Stimulated activated CD8-positive, alpha-beta memory T cell treated with anti-CD3 and anti-CD28 coated beads, Interleukin-15, amount 100 ng/mL, for 1 hour (primary cell): ENCODE measurements at places on chromosomes 3 and 15.

GRCh38 chr15:48603922-48604321 lies 41.6 kb downstream of the FBN1 start:
- DNase-seq = no peak

DNA sequence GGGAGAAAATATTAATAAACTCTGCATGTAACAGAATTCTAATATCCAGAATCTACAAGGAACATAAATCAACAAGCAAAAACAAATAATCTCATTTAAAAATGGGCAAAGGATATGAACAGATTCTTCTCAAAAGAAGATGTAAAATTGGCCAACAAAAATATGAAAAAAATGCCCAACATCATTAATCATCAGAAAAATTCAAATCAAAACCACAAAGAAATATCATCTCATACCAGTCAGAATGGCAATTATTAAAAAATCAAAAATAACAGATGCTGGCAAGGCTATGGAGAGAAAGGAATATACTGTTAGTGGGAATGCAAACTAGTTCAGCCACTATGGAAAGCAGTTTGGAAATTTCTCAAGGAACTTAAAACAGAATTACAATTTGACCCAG lies 150.7 kb upstream of the TRIM42 start:
- no peak for DNase-seq

GRCh38 chr15:86556396-86557017 lies 476.8 kb downstream of the AGBL1 start:
- DNase-seq = no peak

DNA sequence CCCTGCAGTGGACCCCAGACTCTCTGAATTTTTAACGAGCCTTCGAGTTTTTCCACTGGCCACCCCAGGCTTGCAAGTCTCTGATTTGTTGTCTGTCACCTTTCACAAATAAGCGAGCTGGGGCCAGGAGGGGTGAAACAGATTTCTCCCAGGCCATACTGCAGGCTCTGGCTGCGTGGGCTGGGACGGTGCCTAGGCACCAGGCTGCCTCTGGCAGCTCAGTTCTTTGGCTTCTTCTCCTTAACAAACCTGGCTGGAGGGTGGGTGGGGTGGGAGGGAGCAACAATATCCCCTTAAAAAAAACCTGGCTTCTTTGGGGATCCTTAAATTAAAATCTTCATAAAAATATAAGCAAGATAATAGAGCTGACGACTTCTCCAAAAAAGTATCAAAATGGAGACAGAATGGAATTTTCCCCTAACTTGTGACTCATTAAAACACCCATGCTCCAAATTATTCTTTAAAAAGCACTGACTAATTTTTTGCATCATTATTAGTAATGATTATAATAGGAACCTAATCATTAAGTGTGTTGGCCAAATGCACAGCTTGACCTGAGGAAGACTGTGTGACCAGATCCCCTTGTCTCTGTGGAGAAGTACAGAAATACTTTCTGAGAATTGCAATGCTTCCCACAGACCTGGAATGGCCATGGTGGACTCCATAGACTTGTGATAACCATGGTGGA lies 84.1 kb downstream of the SNRK start:
- DNase-seq = no peak

GRCh38 chr3:134093956-134094355 lies 64.2 kb upstream of the SLCO2A1 start:
- no peak for DNase-seq

DNA sequence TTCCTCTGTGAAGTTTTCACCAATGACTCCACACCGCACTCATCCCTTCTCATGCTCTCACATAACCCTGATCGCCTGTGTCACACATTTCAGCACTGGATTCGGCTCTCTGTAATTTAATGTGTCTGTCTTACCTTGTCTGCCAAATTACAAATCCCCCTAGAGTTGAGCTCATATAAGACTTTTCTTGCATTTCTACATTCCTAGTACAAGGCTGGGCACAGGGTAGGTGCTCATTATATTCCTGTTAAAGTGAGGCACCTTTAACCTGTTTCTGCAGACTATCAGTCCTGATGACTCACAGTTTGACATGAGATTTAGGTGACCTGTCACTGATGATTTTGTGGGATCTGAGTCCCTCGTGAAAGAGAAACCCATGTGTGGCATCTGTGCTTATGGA lies 22.6 kb downstream of the TGM5 start:
- no peak for DNase-seq

- DNase-seq = no peak
These were observed 8.7 kb downstream of the NPTN start for GRCh38 chr15:73624530-73624929.

GRCh38 chr3:106711650-106712049 lies 665.6 kb upstream of the CCDC54 start:
- DNase-seq = no peak

DNA sequence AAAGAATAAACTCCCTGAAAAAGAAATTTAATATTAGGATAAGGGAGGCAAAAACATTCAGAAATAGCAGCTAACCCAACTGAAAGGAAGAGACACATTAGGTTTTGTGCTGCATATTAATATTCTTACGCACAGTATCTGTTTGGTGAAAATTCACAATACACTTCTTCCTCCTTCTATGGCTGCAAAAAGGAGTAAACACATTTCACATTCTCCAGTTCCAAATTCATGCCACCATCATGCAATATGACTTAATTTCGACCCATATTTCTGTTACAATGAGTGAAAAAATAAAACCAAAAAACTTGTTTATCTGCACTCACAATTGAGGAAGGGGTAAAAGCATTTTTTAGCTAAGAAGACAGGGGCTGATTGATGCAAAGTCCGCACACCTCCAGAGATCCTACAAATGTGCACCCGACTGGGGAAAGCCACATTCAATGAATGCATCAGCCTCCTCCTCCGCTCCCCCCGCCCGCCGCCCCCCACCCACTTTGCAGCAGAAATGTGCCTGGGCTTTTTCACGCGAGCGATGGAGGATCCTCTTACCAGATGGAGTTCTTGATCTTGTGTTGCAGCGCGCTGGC lies 1.0 kb downstream of the RFX7 start:
- no peak for DNase-seq

GRCh38 chr15:96331945-96332636 lies 1.6 kb downstream of the NR2F2 start:
- no peak for DNase-seq

- DNase-seq = no peak
These were observed 23.4 kb upstream of the AQP9 start for GRCh38 chr15:58114812-58115211.

DNA sequence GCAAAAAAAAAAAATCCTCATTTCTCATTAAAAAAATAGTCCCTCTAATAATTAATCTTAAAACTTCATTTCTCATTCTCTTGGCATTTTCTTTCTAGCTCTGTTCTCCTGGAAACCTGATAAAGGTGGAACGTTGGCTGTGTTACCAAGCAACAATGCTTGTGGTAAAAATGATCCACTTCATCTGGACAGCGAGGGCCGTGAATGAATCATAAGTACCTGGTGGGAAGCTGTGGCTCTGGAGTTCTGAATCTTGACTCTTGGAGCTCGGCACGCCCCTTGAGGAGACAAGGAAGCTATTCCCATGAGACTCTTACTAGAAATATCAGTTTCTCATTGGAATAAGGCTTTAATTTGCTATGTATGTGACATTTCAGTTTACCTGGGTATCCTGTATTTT lies 32.5 kb downstream of the BCL2L10 start:
- no peak for DNase-seq

GRCh38 chr15:40142428-40142827 lies 18.4 kb upstream of the BUB1B start:
- no peak for DNase-seq

- DNase-seq = no peak
These were observed 9.1 kb upstream of the CEMIP start for GRCh38 chr15:80769829-80770705.

- no peak for DNase-seq
These were observed 51.8 kb upstream of the NEDD4 start for GRCh38 chr15:56045068-56045748.

DNA sequence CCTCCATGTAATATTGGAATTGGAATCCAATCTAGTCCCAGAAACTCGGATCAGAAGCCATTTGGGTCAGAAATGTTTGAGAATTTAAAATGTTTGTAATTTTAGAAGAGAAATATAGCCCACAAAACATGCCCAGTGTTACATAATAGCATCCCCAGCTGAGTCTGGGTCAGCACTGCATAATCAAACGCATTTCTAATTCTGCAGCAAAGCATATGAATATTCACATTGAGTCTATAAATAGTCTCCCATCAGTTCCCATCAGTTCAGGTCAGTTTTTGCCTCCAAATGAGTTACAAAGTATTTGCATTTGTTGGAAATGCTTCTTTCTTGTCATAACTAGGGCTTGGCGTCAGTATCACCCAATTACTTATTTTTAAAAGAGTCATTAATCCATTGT lies 383.1 kb downstream of the IL5RA start:
- DNase-seq = no peak

DNA sequence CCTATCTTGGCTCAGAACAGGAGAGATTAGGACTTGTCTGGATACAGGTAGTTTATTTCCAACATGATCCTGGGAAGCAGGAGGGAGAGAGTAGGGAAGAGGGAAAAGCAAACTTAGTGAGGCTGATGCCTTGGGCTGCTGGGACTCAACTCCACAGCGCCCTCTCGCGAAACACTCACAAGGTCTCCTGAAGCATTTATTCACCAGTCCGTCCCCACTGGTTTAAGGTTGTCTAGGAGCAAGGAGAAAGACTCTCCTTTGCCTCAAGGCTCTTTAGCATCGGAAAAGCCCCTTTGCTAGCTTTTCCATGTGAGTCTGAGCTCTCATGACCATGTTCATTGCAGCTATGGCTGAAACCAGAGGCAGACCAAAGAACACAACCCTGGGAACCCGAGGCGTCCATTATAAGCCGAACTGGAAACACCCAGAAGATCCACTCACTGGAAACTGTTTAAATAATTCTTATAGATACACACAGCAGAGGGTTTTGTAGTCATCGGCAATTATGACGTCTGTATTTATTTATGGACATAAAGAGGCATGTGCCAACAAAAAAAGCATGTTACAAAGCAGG lies 244.5 kb downstream of the CD47 start:
- DNase-seq = no peak

GRCh38 chr15:72285927-72286516 lies 13.7 kb upstream of the PARP6 start:
- no peak for DNase-seq

DNA sequence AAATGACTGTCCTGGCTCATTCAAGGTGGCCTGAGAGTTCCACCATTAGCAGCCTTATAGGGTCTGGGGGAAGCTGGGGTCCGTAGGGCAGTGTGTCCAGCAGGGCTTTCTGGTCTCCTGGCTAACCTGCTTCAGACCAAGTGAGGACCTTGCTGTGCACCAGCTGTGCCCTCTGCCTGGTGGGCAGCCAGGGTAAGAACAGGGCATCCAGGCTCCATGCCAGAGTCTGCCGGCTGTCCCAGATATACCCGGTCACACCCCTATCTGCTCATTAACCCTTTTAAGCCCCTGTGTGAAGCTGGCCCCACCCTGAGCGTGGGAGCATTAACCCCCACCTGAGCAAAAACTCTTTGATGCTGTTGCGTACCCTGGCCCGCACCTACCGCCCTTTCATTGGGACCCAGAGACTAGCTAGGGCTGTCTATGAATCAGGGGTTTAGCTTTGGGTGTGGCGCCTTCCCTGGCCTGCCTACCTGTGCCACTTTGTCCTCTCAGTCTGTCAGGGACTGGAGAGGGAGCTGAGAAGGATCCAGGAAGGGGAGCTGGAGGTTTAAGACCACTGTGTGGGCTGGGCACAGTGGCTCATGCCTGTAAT lies 17.6 kb downstream of the SEMA3F start:
- no peak for DNase-seq

GRCh38 chr3:45986303-45986982 lies 9.2 kb downstream of the FYCO1 start:
- DNase-seq = no peak

- no peak for DNase-seq
These were observed 8.3 kb upstream of the CHRM5 start for GRCh38 chr15:33959844-33960548.

GRCh38 chr3:124701687-124702086 lies 28.6 kb upstream of the UMPS start:
- DNase-seq = no peak

DNA sequence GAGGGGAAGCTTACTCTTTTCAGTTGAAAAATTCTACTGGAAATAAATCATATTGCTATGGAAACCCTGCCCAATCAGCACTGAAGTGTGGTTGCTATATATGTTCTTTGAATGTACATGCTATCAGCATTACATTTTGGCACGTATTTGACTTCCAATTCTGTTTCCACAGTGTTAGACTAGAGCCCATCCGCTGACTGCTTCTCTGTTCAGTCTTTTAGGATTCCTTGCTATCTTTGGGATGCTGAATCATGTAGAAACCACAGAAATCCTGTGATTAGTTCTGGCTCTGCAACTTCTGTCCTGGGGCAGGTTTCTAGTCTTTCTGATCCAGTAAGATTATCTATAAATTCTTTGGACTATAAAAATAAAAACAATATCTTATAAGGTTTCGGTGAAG lies 128.2 kb upstream of the SLC7A14 start:
- no peak for DNase-seq

DNA sequence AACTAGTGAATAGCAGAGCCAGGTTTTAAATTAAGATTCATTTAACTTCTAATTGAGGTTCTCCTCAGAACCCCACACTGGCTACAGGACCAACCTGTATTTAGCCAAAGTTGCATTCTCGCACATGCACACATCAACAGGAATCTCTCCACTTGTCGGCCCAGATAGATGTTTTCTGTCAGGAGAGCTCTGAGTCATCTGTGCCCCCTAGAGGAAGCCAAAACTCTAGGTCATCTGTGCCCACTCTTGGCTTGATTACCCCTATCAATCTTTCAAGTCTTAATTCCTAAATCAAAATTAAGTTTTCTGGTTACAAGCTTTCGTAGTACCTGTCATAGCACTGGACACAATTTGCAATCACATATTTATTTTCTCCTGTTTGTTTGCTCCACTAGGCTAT lies 104.9 kb upstream of the EOMES start:
- no peak for DNase-seq

DNA sequence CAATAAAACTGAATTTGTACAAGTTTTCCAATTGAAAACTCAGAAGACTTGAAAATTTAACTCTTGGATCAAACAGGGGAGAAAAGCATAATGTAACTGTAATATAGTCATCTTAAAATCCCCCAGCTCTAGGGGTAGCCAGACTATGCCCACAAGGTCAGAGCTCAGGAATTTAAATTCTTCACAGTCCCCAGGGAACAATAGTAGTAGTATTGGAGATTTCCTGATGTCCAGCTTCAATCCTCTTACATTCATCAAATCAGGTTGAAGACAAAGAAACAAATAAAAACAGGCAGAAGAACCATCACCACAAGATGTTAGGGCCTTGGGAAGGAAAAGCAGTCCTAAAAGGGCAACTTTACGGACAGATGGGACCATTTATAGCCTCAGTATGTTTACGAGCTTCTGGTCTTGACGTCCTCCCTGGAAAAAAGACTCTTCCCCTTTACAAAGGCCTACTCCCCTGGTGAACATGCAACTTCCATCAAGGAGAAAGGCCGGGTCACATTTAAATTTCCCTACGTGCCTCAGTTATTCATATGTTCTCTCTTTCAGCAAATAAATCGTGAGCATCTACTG lies 96.8 kb downstream of the PLCH1 start:
- no peak for DNase-seq

- DNase-seq = no peak
These were observed 131.5 kb upstream of the PLXNA1 start for GRCh38 chr3:126851382-126851781.

GRCh38 chr3:31978553-31978952 lies 2.5 kb downstream of the OSBPL10 start:
- DNase-seq = no peak

GRCh38 chr15:64773606-64774005 lies 1.8 kb downstream of the RBPMS2 start:
- DNase-seq = no peak

- DNase-seq = no peak
These were observed 12.3 kb downstream of the RBP1 start for GRCh38 chr3:139527265-139527664.
